ENCODE measurements at places on chromosomes 13 and 19.
A peak's percentile ranks its signal among the peaks of the same experiment; 100 is the strongest.

DNA sequence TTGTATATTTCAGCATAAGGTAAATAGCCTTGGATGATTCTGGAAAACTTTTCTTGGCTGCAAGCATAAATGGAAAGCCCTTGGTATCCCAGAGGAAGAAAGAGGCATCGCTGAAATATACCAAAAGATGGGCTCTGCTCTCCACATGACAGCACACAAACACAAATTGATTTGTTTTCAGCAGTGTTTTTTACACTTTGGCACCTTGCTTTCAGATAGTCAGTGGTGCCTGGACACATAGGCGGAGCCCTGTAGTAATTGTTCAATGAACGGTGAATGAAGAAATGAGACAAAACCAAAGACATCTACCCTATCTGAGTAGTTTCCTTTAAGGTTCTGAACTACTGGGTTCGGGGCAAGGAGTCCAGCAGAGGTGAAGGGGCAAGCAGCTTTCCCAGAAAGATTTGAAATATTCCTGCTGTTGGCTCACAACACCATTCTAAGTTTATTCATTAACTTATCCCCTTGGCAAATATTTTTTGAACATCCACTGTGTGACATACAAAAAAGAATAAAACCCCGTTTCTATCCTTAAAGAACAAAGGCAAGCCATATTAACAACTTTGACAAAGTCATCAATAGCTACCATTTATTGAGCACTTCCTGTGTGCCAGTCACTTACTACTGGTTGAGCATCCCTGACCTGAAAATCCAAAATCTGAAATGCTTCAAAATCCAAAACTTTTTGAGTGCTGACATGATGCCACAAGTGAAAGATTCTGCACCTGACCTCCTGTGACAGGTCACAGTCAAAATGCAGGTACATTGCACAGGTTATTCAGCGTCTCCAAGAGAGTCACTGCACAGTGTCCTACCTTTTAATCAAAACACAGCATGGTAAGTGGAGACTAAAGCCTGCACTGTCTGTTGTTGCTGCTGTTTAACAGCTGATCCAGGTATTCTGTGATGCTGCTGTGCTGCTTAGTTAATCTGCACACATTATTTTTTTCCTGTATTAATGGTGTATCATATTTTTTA lies 238.1 kb downstream of the DCLK1 start:
- H3K36me3 ChIP-seq: no peaks in the 10 kb centered on the region
- H3K4me3 ChIP-seq: no peak overlapping the region
- no peaks in the 10 kb centered on the region for H3K27me3 ChIP-seq
- H3K4me1 ChIP-seq: no peaks in the 10 kb centered on the region
- H3K27ac ChIP-seq: no peak overlapping the region

DNA sequence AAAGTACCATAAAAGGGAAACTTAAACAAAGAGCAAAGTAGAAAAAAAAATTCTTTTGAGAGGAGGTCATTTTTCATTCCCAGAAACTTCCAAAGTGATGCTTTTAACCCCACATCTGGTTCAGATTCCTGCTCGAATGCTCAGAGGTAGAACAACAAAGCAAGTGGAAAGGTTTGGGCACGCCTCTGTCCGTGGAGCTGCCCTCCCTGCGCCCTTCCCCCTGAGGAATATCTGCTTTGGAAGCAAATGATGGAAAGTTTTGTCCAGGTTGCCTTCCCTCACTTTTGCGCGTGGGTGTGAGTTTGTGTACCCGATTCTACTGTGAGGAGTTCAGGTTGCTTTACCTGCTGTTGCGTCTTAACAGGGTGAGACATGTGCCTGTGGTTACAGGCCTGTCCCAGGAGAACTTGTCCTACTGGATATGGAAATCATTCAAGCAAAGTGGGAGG lies 110.2 kb downstream of the KLF5 start:
- H3K4me3 ChIP-seq: no peak overlapping the region
- no peaks in the 10 kb centered on the region for H3K4me1 ChIP-seq
- H3K27me3 ChIP-seq: no peaks in the 10 kb centered on the region
- no peaks in the 10 kb centered on the region for H3K36me3 ChIP-seq
- H3K27ac ChIP-seq: no peak overlapping the region

DNA sequence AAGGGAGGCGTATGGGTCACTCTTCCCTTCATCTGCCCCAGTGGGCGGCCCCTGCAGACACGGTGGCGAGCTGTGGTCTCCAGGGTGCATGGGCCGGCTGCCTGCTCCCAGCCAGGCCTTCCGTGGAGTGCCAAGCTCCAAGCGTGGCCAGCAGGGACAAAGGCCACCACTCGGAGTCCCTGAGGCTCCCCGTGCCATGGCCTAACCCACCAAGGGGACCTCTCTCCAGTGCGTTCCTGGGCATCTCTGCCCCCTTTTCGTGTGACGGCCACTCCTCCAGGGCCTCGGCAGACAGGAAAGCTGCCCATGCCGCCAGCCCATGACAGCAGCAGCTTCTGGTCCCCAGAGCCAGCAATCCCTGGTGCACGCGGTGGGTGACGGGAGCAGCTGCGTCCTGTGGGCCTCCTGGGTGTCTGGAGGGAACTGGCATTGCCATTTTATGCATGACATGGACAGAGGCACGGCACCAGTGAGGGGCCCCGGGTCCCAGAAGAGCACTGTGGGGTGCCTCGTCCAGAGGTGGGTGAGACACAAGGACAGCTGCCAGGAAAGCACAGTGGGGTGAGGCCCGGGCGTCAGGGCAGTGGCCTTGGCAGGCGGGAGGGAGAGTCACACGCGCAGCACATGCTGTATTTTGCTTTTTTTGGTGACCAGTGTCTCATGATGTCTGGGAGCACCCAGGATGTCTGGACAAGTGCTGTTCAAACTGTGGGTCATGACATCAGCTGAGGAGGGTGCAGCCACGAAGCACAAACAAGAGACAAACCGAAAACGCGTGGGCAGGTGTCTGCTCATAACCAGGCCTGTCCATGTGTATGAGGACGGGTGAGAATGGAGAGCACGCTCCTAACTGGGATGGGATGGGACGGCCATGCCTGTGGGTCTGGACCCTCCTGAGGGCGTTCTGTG lies 32.3 kb downstream of the CEBPG start:
- no peaks in the 10 kb centered on the region for H3K27me3 ChIP-seq
- DNase-seq: no peak
- no peaks in the 10 kb centered on the region for H3K4me1 ChIP-seq

DNA sequence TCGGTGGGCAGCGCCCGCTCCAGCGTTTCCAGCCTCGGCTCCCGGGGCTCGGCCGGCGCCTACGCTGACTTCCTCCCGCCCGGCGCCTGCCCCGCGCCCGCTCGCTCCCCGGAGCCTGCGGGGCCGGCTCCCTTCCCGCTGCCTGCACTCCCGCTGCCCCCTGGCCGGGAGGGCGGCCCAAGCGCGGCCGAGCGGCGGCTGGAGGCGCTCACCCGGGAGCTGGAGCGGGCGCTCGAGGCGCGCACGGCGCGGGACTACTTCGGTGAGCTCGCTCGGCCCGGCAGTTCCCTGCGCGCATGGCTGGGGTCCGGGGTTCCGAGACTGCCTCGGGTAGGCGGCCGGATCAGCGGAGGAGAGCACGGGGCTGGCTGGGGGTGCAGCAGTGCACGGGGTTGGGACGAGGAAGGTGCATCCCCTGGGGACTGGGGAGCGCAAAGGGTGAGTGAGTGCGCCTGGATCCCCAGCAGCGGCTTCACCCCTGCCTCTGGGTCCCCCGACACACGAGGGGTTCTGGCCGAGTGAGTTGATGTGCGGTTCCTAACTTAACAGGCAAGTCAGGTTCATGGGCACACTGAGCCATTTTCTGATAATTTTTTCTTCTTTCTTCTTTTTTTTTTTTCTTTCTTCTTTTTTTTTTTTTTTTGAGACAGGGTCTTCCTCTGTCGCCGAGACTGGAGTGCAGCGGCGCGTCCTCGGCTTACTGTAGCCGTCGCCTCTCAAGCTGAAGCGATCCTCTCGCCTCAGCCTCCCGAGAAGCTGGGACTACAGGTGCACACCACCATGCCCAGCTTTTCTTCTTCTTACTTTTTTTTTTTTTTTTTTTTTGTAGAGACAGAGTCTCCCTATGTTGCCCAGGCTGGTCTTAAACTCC lies 1.1 kb downstream of the WTIP start:
- H3K27me3 ChIP-seq: peaks cover 9% of the 10 kb centered on the region
- no peak overlapping the region for H3K4me3 ChIP-seq
- DNase-seq: no peak
- no peaks in the 10 kb centered on the region for H3K4me1 ChIP-seq
- no peaks in the 10 kb centered on the region for H3K36me3 ChIP-seq
- no peak overlapping the region for H3K27ac ChIP-seq

DNA sequence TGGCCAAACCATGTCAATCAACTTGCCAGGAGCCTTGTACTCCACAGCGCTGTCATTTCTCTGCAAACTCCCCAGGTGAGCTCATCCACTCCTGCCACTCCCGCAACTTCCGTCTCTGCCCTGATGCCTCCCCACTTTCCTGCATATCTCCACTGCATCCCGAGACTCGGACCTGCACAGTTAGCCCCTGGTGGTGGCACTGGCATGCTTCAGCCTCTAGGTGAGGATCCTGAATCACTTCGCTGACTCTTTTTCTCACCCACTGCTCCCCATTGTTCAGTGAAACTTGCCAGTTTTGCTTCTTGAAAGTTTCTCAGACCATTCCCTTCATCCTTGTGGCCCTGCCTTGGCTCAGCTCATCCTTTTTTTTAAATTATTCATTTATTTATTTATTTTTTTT lies 3.4 kb upstream of the CTU1 start:
- no peak for DNase-seq
- H3K36me3 ChIP-seq: no peaks in the 10 kb centered on the region
- no peak overlapping the region for H3K4me3 ChIP-seq

DNA sequence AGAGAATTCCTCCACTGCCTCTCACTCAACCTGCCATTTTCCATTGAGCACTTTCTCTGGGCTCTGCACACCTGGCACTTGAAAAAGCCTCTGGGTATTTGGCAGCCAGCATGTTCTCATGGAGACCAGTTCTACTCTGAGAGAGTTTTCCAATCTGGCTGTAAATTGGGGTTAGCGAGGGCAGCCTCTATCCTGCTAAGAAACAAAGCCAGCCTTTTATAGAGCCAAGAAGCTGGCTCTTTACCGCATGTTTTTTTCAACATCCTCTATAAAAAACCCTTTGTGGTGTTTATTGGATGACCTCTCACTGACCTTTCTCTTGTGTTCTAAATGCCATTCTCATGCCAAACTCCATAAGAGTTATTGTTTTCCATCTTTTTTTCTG lies 52.6 kb upstream of the RCBTB2 start:
- no peak overlapping the region for H3K27ac ChIP-seq
- no peak overlapping the region for H3K4me3 ChIP-seq
- no peak for DNase-seq
- no peaks in the 10 kb centered on the region for H3K36me3 ChIP-seq

DNA sequence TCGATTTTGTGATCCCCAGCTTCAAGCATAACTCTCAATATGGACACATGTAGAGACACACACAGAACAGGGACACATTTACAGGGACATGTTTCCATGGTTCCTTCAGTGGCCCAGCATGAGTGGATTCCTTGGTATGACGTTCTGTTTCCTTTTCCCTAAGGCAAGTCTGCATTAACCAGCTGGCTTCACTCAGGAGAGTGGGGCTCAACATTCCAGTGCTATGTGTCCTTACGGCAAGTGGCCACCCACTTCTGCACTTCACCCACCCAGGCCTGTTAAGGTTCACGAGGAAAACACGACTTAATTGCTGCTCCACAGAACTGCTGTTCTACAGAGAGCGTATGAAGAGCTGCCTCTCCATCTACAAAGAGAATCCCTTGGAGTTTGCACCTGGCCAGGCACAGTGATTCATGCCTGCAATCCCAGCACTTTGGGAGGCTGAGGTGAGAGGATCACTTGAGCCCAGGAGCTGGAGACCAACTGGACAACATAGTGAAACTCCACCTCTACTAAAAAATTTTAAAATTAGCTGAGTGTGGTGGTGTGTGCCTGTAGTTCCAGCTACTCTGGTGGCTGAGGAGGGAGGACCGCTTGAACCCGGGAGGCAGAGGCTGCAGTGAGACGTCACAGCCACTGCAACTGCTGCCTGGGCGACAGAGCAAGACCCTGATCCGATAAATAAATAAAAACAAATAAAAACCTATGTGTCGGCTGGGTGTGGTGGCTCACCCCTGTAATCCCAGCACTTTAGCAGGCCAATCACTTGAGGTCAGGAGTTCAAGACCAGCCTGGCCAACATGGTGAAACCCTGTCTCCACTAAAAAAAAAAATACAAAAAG lies 32.5 kb downstream of the BRD4 start:
- DNase-seq: no peak
- no peaks in the 10 kb centered on the region for H3K36me3 ChIP-seq
- no peak overlapping the region for H3K4me3 ChIP-seq
- H3K4me1 ChIP-seq: peaks cover 90% of the 10 kb centered on the region

DNA sequence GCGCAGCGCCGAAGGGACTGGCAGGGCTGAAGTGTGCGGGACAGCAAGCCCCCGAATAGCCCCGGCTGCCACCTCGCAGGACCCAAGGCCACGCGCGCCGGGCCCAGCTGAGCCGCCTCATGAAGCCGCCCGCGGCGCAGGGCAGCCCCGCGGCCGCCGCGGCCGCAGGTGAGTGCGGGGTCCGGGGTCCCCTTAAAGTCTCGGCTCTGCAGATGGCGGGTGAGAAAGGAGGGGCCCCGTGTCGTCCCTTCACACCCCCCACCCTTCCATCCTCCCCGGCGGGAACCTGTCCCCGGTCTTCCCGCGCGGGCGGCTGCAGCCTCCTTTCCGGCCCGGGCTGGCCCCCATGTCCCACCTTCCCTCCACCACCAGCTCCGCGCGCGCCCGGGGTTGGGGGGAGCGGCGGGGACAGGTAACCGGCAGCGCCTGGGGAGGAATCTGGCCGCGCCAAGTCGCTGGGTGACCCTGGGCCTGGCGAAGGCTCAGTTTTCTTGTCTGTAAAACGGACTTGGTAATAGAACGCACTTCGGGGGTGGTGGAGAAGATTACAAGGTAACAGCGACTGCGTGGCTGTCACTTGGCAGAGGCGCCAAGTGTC lies 338 bp downstream of the RGCC start:
- peaks cover 44% of the 10 kb centered on the region for H3K4me1 ChIP-seq
- no peaks in the 10 kb centered on the region for H3K36me3 ChIP-seq
- H3K27ac ChIP-seq: peak overlapping the region; percentile 86
- H3K4me3 ChIP-seq: peak overlapping the region; percentile 95
- DNase-seq: no peak
- H3K27me3 ChIP-seq: no peaks in the 10 kb centered on the region

DNA sequence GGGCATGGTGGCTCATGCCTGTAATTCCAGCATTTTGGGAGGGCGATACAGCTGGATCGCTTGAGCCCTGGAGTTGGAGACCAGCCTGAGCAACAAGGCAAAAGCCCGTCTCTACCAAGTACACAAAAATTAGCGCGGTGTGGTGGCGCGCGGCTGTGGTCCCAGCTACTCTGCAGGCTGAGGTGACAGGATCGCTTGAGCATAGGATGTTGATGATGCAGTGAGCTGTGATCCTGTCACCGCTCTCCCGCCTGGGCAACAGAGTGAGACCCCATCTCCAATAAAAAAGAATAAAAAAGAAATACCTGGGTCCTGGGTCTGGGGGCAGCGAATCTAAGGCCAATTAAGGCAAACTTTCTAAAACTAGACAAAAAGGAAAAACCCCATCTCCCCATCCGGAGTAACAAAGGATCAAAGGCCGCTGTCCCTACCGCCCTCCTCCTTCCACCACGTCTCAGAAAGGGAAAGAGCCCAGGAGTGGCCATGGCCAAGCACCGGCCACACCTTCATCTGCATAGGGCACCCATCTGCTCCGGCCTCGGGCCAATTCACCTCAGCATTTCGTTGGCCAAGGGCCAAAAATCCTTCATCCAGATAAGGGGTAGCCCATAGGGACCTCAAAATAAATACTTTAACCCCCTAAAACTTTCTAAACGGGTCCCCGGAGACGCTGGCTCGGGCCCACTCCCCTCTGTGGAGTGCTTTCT lies 851 bp downstream of the ZNF320 start:
- no peaks in the 10 kb centered on the region for H3K27me3 ChIP-seq
- DNase-seq: no peak
- peak overlapping the region; percentile 93 for H3K4me3 ChIP-seq
- H3K27ac ChIP-seq: peak overlapping the region; percentile 82
